ENCODE measurements at places on chromosomes 2 and 18.

GRCh38 chr2:179057737-179058136, 7.8 kb upstream of the CCDC141 start:
- no peak for DNase-seq

GRCh38 chr18:41695441-41695840, 259.6 kb upstream of the PIK3C3 start:
- DNase-seq = no peak

- DNase-seq = no peak
These were observed 83.9 kb downstream of the L3MBTL4 start for GRCh38 chr18:6330786-6331185.

DNA sequence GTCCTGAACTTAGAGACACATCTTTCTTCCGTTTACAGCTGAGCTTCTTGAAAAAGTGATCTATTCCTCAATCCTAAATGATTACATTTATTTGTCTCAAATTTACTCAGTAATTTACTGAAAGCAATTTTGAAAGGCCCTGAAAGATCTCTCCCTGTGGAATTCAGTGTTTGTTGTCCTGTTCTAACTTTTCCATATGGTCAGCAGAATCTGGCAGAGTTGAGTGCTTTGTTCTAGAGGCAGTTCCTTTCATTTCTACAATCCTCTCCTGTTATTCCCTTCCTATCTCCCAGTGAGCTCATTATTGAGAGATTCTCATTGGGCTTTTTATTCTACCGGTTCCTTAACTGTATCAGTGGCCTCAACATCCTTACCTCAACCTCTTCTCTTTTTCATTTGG, 36.5 kb upstream of the REG3G start:
- DNase-seq = no peak

GRCh38 chr2:25437881-25438662, 96.3 kb upstream of the DNMT3A start:
- no peak for DNase-seq

Data from progenitor cell of endocrine pancreas (in vitro differentiated cells).